ENCODE measurements at places on chromosomes 4 and X. TPM values are rescaled to one million over a fixed set of nuclear protein-coding genes. Genes with fewer than 3 reads are reported as not detected.

IL1RAPL1 gene
- 9.0 TPM for total RNA-seq

POLA1 gene
- total RNA-seq, result 6.5 TPM

GPR50 gene
- total RNA-seq, result not detected

ELOVL6 gene
- 50.9 TPM for total RNA-seq

NKX6-1 gene
- total RNA-seq, result not detected

ARHGAP6 gene
- total RNA-seq, result 0.30 TPM

SPACA5 gene
- not detected for total RNA-seq

CXCL8 gene
- 187 TPM for total RNA-seq

EDA gene
- 0.23 TPM for total RNA-seq

TIGD4 gene
- 0.30 TPM for total RNA-seq

IL1RAPL2 gene
- not detected for total RNA-seq

PNMA5 gene
- total RNA-seq, result not detected

SSX4 gene
- not detected for total RNA-seq

ACE2 gene
- not detected for total RNA-seq

HDX gene
- 5.3 TPM for total RNA-seq

LIMCH1 gene
- 151 TPM for total RNA-seq

DUSP21 gene
- not detected for total RNA-seq

ARFIP1 gene
- total RNA-seq, result 38.6 TPM

ZFP42 gene
- not detected for total RNA-seq

PABPC5 gene
- 0.46 TPM for total RNA-seq

IL2 gene
- total RNA-seq, result not detected

All from smooth muscle cell of the umbilical artery (primary cell).